ENCODE measurements at places on chromosomes 1 and 21.

- DNase-seq: no peak
Observed at GRCh38 chr21:43812139-43812821, 22.9 kb downstream of the RRP1 start.

GRCh38 chr1:10734962-10735544, 61.4 kb downstream of the CASZ1 start:
- no peak for DNase-seq

GRCh38 chr1:22347854-22348760, 103.5 kb upstream of the ZBTB40 start:
- DNase-seq: no peak

- DNase-seq: no peak
Observed at GRCh38 chr1:72280711-72281110, 1.6 kb downstream of the NEGR1 start.

- DNase-seq: no peak
Observed at GRCh38 chr1:54335755-54336108, 70.5 kb downstream of the SSBP3 start.

- DNase-seq: no peak
Observed at GRCh38 chr1:28233264-28233606, 406 bp upstream of the DNAJC8 start.

- DNase-seq: no peak
Observed at GRCh38 chr21:45638707-45639106, 4.8 kb upstream of the PCBP3 start.

DNA sequence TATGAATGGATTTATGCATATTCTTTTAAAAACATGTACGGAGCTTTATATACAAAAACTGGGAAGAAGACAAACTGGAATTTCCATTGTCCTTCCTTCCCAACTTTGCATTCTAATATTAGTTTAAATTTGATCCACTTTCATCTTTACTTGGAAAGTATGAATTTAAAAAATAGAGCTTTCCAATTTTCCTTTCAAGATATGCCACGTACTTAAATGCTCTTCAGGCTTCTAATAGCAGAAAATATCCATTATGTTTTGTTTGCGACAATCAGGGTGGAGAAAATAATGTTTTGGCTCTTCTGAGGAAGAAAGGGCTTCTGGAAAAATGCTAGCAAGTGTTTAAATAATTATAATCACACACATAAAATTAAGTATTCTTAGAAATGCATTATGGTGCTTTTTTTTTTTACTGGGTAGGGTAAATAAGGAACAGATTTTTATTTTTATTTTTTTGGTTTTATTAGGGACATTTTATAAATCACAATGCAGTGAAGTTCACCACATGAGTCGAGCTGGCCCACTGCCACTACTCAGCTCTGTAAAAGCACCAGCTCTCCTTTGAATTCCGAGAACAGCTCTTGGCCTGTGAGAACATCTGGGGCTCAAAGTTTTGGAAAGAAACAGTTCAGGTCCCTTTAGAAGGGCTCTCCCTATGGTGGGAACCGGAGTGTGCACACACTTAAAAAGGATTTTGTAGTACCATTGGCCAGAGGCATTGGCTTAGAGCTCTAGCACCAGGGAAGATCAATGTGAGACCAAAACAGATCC, 287.4 kb upstream of the LYPLAL1 start:
- DNase-seq: no peak

DNA sequence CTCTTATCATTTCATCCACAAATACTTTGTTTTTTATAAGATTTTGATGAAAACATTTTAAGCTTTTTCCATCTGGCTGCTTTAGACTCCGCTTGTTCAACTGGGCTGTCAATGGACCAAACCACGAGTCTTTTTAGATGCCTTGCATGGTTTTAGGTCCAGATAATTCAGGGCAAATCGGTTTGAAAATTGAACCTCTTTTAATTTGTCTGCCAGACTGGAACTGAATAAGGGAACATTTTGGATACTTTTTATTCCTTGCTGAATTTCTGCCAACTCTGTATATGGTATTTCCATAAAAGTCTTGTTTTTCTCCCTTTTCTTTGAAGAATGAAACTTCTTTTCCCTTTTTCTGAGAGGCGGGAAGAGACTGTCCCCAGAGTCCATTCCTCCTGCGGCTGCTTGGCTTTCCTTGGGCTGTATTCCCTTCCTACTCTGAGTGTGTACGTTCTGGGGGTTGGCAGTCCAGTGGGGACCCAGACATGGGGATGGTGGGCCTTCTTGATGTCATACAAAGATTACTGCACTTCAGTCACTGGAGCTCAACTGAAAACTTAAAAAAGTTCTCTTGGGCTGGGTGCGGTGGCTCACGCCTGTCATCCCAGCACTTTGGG, 46.5 kb upstream of the CNN3 start:
- DNase-seq: no peak

DNA sequence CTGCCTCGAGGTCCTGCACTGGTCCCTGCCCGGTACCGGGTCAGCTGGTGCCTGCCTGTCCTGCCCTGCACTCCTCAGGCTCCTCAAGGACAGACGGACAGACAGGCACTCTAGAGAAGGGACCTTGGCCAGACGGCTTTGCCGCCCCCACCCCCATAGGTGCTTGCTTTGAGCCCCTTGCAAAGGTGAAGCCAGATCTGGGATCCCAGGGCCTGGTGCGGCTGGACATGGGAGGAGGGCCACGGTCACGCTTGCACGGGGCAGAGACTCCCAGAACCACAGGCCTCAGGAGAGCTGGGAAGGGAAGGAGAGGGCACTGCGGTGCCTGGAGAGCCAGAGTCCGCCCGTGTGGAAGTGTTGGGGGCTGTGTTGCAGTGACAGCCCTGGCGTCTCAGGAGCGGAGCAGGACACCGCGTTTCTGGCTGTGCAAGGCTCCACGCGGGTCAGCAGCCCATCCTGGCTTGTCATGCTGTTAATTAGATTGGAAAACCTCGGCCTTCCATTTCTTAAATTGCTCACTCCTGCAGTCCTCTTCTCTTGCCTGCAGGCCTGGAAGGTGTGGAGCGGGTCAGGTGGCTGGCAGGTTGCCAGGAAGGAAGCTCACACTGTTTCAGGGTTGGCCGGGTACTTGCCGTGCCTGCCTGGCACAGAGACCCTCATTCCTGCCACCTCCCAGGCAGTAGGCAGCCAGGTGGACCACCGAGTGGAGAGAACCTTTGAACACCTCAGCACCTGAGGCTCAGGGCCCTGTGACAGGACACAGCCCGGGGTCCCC, 16.3 kb downstream of the COL18A1 start:
- no peak for DNase-seq

DNA sequence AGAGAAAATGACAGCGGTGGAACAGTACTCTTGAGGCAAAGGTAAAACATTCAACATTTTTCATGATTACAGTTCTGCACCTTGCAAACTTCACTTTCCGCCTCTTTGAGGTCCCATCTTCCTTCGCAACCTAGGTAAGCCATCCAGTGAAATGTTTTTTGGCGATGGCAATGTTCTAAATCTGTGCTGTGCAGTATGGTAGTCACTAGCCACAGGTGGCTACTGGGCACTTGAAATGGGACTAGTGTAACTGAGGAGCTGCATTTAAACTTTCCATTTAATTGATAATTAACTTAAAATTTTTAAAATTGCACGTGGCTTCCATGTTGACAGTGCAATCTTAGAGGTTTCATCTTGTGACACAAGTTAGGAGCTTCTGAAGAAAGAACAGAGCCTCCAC, 13.0 kb downstream of the EXOC8 start:
- DNase-seq: no peak

DNA sequence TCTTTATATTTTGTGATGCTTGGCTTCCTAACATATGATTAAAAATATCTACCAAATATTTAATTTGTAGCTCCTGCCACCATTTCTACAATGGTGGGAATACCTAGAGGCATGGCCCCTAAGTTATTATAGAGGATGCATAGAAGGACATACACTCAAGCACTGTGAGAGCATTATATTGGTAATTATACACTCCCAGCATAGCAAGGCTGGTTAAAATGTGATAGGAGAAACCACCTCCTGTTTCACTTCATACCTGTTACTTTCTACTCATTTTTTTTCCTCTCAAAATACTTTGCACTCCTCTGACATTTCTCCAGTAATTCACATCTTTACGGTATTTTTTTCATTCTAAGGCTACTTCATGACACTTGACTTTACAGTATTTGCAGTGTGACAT, 92.9 kb downstream of the HS2ST1 start:
- DNase-seq: no peak

GRCh38 chr1:164794356-164794755, 235.4 kb downstream of the PBX1 start:
- DNase-seq: no peak

GRCh38 chr1:204130178-204130577, 21.7 kb downstream of the ETNK2 start:
- no peak for DNase-seq

All from stimulated activated CD8-positive, alpha-beta memory T cell treated with anti-CD3 and anti-CD28 coated beads, Interleukin-4, amount 100 ng/mL, for 1 hour (primary cell).